CD4-positive, alpha-beta T cell treated with Interleukin-4 for 4 hours (primary cell): ENCODE measurements at places on chromosomes 7 and 10.

- no peak for DNase-seq
Observed at GRCh38 chr10:101776161-101776817, 375 bp upstream of the FGF8 start.

- no peak for DNase-seq
Observed at GRCh38 chr10:86064219-86064618, 302.4 kb downstream of the GRID1 start.

- no peak for DNase-seq
Observed at GRCh38 chr10:6458814-6459213, 121.3 kb downstream of the PRKCQ start.

GRCh38 chr10:82691211-82691610 lies 816.2 kb downstream of the NRG3 start:
- no peak for DNase-seq

- no peak for DNase-seq
Observed at GRCh38 chr7:67698354-67698753, 701.7 kb downstream of the TYW1 start.

GRCh38 chr7:90212149-90212495 lies 582 bp downstream of the STEAP2 start:
- DNase-seq: no peak

DNA sequence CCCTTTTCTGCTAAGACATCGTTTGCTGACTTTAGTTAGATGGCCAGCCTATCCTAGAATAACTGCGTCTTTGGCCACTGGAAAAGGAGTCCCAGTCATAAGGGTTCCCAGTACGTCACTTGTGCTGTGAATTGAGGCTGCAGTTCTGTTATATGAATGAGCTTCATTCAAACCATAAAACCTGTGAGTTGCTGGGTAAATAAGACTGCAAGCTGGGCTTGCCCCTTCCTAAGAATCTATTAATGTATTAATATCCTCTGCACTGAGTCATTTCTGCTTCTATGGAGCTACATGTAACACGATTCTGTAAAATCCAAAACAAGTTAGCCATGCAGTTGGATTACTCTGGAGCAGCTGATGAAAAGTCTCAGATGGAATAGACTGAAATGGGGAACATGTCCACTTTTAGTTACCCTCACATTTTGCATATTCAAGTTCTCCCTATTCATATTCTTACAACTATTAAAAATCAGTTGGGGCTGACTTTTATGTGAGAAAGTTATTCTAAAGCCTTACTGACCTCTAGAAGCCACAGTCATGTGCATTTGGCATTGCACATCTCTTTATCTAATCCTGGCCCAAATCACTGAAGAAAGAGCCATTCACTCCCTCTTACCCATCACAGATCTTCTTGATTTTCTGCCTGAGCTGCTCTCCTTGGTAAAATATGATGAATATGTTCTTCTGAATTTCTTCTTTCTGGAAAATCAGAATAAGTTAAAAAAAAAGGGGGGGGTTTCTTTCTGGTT lies 41.8 kb upstream of the TMEM213 start:
- DNase-seq: no peak

DNA sequence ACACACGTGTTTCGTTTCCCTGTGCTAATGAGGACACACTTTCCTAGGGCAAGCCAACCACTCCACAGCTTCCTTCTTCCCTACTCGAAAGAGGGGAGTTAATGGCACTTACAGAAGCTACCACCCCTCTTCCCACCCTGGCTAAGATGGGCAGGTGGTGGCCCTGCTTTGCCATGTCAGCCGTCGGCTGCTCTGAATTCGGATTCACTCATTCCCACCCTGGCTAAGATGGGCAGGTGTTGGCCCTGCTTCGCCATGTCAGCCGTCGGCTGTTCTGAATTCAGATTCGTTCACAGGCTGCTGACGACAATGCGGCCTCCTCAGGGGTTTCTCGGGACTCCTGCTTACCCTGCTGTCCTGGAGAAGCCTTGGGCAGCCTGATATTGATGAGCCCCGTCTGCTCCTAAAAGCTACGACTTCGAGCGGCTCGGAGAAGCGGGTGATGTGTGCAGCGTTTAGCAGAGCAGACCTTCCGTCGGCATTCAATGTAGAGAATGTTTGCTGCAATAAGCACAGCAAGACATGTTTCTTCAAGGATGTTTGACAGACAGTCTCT lies 56.2 kb upstream of the PPP2R2D start:
- no peak for DNase-seq

DNA sequence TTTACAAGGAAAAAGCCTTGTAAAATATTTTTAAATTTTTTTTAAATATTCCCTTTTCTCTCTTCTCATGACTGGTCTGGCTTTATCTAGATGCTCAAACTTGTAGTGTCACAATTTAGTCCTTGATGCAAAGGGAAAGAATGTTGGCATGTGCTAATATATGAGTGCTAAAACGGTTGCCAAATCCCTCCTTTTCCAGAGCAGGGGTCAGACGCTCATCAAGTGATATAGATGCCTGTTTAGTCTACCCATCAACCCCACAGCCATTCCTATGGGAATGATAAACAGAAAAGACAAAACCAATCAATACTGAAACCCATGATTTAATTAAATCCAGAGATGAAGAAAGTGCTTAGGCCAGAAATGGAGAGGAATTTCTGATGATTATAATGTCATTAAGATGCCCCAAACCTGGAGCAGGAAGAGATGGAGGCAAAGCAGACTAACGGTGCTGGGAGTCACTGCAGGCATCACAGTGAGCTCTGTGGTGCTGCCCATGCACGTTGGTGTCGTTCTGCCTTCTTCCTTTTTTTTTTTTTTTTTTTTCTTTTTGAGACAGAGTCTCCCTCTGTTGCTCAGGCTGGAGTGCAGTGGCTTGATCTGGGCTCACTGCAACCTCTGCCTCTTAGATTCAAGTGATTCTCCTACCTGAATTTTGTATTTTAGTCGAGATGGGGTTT lies 210.1 kb upstream of the STK17A start:
- no peak for DNase-seq

DNA sequence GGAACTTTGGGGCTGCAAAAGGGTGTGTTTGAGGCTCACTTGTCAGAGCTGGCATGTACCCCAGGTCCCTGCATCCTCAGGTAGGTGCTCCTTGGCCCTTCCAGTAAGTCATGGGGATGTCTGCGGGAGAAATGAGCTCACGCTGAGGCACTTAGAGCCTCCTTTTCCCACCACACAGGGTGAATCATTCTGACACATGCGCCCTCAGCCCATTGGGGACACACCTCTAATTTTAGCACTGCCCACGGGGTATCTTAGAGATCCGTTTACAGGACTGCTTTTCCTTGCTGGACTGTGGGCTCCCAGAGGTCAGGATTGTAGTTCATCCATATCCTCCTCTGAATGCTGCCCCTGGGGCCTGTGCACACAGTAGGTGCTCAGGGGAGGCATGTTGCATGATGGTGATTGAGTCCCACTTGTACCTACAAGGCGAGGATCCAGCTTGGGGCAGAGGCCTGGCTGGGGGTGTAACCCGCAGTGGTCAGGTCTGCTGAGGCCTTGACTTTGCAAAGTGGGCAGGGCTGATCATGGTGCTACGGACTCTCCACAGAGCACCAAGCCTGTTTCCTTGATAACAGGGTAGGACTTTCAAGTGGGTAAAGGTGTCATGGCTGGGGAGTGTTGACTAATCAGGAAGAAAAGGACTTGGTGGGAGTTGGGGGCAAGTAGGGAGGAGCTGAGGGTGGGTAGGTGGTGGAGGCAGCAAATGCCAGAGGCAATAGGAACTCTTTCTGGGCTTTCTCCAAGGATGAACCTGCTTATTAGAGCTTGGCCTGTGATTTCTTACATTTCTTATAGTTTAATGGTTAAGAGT lies 5.8 kb downstream of the TSPAN15 start:
- DNase-seq: no peak

- peak; percentile 79 for DNase-seq
Observed at GRCh38 chr7:44980393-44981034, 1.7 kb upstream of the MYO1G start.

GRCh38 chr10:14477408-14477710 lies 146.6 kb upstream of the FRMD4A start:
- DNase-seq: no peak

DNA sequence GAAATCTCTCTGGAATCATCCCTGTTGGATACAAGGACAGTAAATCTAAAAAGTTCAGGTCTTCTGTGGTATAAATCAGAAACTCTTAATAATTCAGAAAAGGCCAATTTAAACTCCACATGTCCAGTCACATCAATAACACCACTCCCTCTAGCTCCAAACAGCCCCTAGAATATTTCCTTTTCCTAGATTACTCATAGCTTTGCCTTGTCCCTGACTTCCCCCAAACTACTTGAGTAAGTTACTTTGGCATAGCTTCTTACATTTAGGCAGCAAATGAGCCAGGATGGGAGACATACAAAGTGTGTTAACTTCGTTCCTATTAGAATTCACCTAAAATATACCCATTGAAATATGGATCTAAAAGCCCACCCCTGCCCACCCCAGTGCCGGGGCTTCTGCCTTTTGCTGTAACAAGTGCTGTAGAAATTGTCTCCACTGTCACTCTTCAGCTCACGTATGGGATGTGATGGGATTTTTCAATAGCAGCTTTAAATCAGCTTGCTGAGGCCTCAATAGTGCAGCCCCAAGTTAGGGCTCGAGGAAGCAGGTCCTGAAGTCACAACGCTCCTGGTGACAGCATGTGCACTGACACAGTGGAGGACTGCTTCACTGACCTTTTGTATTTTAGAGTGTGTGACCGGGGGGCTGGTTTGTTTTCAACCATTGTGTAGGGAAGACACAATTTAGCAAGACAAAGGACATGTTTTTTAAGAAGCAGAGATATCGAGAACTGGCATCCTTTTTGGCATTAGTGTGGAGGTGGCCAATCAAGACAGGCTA lies 218.2 kb upstream of the KMT2E start:
- DNase-seq: no peak

DNA sequence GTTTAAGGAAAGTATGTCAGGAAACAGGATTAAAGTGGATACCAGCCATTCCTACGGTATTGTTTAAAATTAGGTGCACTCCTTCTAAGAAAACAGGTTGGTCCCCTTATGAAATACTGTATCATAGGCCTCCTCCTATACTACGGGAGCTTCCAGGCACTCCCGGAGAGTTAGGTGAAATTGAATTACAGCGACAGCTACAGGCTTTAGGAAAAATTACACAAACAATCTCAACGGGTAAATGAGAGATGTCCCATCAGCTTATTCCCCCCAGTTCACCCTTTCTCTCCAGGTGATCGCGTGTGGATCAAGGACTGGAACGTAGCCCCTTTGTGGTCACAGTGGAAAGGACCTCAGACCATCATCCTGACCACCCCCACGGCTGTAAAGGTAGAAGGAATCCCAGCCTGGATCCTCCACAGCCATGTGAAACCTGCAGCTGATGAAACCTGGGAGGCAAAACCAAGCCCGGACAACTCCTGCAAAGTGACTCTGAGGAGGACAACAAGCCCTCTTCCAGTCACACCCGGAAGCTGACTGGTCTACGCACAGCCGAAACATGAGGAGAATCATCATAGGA lies 25.1 kb upstream of the GHITM start:
- DNase-seq: no peak

- peak; percentile 62 for DNase-seq
Observed at GRCh38 chr10:91198781-91199180, 21.7 kb upstream of the PCGF5 start.

DNA sequence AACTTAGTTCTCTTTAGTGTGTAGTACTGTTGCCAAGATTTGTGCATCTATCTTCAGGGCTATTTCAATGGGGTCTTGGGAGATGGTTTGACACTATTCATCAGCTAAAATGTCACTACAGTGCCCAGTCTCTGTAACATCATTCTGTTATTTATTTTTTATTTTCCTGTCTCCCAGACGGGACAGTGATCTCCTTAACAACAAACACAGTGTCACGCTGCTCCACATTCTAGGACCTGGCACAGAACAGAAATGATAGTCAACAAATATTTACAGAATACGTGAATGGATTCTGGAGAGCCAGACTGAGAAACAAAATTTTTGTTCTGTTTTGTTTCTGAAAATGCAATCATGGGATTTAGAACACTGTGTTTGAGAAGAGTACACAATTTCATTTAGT lies 937.7 kb upstream of the LRRN3 start:
- DNase-seq: no peak

GRCh38 chr10:132527339-132528063 lies 10.1 kb upstream of the INPP5A start:
- DNase-seq: no peak

- DNase-seq: peak; percentile 18
Observed at GRCh38 chr10:62620491-62620890, 184.0 kb upstream of the ADO start.

DNA sequence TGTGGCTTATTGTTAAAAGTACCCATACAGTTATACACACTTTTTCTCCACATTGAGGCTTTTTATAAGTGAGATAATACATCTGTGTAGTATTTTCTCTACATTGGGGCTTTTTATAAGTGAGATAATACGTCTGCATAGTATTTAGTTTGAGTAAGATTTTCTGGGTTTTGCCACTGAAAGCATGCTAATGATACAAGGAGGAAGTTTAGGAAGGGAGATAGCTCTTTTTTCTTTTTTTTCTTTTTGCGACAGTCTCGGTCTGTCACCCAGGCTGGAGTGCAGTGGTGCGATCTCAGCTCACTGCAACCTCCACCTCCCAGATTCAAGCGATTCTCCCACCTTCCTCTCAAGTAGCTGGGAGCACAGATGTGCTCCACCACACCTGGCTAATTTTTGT lies 13.3 kb downstream of the FAM107B start:
- no peak for DNase-seq

DNA sequence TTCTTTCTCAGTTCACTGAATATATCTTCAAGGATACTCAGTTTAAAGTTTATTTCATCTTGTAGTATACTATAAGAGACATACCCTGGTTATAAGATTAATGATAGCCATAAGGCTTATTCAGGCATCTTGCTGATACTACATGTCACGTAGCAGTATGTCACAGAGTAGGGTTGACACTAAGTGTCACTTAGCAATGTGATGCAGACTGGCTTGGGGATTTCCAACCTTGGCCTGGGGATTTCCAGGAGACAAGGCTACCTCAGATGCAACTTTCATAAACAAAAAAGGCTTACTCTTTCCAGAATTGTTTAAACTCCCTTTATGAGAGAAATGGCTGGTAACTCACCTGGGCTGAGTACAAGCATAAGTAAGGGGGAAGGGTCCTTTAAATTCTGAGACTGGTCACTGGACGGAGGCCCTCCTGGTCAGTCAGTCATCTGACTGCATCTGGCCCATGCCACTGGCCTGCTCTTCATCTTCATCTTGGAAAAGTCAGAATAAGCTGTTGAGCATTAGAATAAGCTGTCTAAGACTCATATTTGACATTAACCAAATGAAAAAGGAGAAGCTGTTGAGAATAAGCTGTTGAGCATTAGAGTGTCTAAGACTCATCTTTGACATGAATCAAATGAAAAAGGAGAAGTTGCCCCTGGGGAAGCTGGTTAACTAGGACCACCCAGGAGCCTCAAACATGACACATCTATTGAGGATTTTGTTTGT lies 9.5 kb downstream of the SLC13A1 start:
- no peak for DNase-seq

- no peak for DNase-seq
Observed at GRCh38 chr10:13773496-13774170, 186.9 kb downstream of the PRPF18 start.
